NCI-H1105 (cell line): ENCODE measurements at places on chromosomes 1 and 21.
A peak's percentile ranks its signal among the peaks of the same experiment; 100 is the strongest.

DNA sequence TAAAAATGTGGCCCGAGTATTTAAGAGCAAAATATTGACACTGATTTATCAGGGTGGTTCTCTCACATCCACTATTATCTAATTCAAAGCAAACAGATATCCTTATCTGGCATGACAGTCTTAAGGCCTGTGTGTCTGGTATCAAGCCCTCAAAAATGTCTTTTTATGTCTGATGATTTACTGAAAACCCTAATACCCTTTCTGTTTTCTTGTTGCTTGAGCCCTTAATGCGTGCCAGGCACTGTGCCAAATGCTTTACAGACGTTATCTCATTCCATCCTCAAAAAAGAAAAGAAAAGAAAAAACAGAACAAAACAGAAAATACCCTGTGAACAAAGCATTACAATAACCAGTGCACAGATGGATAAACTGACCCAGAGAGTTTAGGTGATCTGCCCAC, 5.7 kb downstream of the DUSP23 start:
- no peak for DNase-seq

GRCh38 chr1:166164995-166165660, 1.7 kb downstream of the FAM78B start:
- peak; percentile 66 for DNase-seq

GRCh38 chr1:26535201-26535600, 5.6 kb downstream of the RPS6KA1 start:
- DNase-seq, result no peak

DNA sequence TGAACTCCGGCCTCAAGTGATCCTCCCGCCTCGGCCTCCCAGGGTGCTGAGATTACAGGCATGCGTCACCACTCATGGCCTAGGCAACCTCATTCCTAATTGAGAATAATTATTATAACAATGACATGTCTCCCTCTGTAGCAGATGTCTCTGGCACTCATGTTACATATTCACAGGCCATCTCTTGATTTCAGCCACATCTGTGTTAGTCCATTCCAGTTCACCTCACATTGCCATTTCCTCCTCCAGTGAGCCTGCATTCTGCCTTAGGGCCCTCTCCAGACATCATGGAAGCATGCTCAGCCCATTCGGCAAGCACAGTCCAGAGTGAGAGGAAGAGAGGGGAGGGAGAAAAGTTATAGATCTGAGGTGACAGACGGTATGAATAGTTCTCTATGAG, 32.5 kb downstream of the CDKN2C start:
- DNase-seq, result no peak

DNA sequence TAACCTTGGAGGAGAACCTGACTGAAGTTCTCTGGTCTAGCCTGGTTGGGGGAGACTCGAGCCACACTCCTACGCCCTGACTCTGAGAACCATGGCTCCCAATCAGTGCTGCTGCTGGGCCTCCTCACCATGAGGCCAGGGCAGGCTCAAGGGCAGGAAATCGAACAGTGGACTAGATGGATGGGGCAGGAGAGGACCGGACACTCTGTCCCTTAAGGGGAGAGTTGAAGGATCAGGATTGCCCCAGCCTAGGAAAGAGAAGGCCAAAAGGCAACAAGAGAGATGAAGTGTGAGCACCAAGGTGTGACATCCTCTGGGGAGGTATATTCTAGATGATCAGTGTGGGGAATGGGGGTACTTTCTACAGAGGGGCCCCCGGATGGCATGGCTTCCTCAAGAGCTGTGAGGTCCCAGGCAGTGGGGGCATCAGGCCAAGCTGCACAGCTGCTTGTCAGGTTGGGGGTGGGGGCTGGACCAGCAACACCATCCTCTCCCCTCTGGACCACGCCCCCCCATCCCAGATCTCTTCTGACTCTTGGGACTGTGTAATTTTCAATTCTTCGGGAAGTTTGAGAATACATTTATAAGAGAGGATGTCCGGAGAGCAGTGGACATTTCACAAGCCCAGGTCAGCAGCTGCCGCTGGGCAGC, 34.0 kb downstream of the MX1 start:
- DNase-seq, result no peak

DNA sequence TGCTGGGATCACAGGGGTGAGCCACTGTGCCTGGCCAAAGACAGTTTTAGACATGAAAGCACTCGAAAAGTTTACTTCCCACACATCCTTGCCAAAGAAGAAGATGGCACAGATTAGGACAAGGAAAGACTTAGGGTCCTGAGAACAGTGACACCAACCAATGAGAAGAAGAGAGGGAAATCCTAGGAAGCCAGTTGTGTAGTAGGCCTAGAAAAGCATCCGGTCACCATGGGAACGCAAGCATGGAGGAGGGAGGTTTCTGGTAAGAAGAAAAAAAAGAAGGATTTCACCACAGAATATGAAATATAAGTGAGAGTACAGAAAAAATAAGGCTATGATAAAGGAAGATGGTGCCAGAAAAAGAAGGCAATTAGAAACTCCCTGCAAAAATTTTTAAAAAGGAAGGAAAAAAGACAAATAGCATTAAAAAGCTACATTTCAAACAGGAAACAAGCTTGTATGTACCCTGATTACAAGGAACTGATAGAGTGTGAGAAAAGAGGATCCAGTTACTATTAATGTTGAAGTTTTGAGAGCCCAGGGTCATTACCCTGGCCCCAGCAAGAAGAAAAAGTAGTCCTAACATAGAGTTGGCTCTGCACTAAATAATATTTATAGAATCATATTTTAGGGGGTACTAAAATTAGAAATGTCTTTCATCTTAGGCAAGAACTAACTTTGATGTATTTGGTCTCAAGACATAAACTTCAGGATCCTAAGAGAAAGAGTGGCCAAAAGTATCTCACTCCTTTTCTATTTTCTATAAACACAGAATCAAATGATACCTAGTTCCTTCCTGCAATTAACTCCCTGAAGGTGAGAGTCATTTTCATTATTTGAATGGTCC, 16.1 kb downstream of the DIPK1A start:
- no peak for DNase-seq

- DNase-seq, result no peak
These were observed 22.7 kb downstream of the PKNOX1 start for GRCh38 chr21:42997053-42997452.

GRCh38 chr1:158075078-158075477, 81.6 kb downstream of the KIRREL1 start:
- peak; percentile 18 for DNase-seq

- peak; percentile 24 for DNase-seq
These were observed 700 bp upstream of the KMO start for GRCh38 chr1:241531195-241532161.

- DNase-seq, result peak; percentile 60
These were observed 1.2 kb downstream of the PIK3C2B start for GRCh38 chr1:204493145-204493983.

DNA sequence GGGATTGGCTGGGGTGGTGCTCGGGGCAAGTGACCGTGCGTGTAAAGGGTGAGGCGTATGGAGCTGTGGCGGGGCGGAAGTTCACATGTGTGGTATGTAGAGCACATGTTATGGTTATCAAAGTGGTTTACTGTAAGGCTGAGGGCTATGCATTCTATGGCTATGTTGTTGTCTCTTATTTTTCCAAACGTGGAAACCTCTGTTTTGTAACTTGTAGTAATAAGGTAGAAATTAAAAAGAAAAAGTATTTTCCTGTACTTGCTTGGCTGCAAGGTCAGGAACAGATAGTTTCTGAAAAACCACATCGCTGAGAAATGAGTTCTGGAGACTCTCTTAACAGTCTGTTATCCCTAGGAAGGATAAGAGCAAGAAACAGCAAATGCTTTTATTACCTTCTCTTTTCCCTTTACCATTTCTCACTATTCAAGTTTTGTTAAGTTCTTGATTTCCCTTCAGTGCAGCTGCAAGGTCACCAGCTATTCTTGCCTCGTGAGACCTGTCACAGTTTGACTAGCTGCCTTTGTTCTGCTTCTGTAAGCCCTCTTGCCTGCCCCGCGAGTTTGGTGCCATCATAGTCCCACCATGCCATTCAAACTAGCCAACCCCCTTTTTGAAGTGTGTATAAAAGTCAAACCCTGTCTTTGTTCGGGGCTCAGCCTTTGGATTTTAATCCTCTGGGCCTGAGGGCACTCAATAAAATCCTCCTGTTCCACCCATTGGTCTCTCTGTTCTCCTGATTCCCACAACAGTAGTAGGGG, 9.5 kb downstream of the RNU1-2 start:
- peak; percentile 76 for DNase-seq

- no peak for DNase-seq
These were observed 271.4 kb upstream of the NR5A2 start for GRCh38 chr1:199756066-199756465.

- DNase-seq, result no peak
These were observed 10.4 kb downstream of the C1orf226 start for GRCh38 chr1:162391790-162392563.

GRCh38 chr1:22406722-22407495, 44.7 kb upstream of the ZBTB40 start:
- no peak for DNase-seq

- no peak for DNase-seq
These were observed 5.9 kb downstream of the ADARB1 start for GRCh38 chr21:45080232-45080631.

DNA sequence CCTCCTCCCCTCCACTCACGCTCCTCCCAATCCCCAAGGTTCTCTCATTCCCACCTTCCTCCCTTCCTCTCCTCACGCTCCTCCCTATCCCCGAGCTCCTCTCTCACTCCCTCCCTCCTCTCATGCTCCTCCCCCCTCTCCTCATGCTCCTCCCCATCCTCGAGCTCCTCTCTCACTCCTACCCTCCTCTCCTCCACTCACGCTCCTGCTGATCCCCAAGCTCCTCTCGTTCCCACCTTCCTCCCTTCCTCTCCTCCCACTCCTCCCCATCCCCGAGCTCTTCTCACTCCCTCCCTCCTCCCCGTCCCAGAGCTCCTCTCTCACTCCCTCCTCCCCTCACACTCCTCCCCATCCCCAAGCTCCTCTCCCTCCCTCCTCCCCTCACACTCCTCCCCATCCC, 31.4 kb downstream of the PGBD5 start:
- DNase-seq, result no peak

- DNase-seq, result no peak
These were observed 448.1 kb upstream of the B3GALT2 start for GRCh38 chr1:193634470-193634869.

- no peak for DNase-seq
These were observed 86.5 kb upstream of the KCNJ15 start for GRCh38 chr21:38170283-38170682.

DNA sequence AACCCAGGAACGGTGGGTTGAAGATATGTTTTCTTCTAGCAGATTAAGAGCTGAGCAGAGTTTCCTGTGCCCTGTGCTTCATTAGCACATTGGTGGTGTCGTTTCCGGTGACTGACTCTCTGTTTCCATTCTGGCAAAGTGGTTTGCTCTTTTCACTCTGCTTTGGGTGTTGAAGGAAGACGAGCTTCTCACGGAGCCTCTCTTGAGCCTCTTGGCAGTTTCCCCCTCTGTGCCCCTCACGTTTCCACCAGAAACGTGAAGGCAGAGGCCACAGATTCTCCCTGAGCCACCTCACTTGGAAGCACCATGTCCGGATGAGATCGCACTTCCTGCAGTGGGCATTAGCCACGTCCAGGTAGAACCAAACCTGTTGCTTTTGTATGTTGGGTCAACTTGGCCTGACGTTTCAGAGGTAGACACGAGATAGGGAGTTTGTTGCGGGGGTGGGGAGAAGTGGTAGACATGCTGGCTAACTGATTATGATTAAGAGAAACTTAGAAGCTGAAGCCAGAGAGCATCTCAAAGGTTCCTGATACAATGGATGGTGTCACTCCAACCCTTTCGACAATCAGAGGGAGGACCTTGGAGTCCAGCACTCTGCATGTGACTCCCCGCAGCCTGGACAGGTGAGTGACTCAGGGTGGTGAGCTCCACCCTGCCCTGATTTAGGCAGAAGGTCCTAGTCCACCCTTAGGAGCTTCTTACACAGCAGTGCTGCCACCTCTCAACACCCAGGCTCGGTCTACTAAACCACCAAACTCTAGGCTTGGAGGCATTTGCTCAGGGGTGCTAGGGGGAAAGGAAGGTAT, at the start of gene LAX1:
TSS of gene LAX1 (plus strand) at position 155 of the 809 bp plus-strand sequence. CDS start at position 538, 383 bp downstream.
- DNase-seq, result no peak

DNA sequence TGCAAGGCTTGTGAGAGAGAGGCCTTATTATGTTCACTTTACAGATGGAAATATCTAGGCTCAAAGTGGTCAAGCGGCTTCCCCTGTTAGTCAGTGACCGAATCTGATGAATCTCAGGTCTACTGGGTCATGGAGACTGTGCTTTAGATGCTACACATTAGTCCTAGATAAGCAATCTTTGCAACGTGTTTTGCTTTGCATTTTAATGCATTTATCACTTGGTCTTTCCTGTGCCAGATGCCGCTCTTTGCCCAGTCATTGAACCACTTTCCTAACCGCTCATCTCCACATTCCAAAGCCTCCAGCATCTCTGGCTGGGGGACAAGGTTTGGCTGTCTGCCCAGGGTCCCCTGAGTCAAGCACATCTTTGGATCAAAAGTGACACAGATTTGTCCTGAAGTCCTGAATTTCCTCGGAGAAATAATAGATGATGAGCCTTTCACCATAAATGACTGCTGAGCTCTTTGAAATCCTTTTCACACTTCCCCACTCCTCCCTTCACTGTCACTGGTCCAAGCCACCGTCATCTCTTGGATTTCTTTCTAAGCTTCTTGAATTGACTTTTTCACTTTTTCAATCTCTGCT, 96.0 kb upstream of the USP24 start:
- no peak for DNase-seq

- peak; percentile 95 for DNase-seq
These were observed at the start of gene ATP1B1 for GRCh38 chr1:169106095-169106920. ATP1B1 (plus strand) TSS chr1:169106690; CDS start chr1:169106830, 140 bp downstream.

DNA sequence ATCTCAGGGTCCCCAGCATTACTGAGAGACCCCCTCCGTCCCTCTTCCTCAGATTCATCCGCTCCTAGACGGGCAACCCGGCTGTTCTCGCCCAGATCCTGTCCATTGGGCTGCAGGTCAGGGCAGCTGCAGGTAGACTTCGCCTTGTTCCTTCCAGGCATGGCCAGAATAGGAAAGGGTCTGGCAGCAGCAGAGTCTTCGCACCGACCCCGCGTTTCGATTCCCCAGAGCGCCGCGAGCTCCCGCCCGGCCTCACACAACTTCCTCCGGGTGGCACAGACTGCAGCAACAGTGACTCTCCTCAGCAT, 265 bp downstream of the NRDC start:
- no peak for DNase-seq

DNA sequence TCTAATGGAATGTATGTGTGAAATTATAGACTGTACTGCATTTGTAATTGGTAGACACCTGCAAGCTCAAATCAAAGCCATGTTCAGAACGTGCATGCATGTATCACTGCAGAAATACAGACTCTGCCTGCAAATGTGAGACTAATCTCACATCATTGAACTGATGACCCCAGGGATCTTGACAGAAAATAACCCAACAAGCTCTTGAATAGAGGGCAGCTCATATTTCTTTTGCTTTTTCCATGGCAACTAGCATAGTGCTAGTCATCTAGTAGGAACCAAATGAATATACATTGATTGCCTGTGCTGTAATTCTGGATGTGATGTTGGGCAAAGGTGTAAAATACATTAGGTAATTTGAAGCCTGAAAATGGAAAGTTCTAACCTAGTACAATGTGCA, 62.4 kb downstream of the PTPRC start:
- no peak for DNase-seq
